Putamen (tissue), 1 donor: ENCODE measurements at places on chromosomes 7 and 10.

DNA sequence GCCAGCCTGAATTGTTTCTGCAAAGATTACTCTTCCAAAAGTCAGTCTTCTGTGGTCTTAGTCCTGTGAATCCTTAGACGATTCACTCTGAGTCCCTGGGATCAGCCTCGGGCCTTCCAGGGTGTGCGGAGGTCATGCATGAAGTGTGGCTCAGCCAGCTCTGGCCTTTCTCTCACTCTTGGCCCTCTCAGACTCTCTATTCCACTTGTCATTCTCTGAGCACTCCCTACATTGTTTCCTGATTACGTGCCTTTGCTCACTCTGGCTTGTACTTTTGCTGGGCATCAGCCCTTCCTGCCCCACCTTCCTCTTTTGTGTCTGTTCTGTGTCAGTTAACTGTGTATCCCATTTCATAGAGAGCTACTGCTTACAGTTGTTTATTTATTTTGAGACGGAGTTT, 36.0 kb downstream of the CCNY start:
- DNase-seq, result no peak

DNA sequence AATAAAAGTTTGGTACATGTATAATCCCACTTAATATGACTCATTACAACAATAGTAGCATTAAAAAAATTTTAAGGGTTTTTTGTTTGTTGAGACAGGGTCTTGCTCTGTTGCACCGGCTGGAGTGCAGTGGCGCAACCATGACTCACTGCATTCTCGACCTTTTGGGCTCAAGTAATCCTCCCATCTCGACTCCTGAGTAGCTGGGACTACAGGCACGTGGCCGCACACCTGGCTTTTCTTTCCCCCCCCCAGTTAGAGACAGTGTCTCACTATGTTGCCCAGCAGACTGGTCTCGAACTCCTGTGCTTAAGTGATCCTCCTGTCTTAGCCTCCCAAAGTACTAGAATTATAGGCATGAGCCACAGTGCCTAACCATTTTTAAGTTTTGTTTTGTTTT, 40.7 kb downstream of the KMT2C start:
- no peak for DNase-seq

DNA sequence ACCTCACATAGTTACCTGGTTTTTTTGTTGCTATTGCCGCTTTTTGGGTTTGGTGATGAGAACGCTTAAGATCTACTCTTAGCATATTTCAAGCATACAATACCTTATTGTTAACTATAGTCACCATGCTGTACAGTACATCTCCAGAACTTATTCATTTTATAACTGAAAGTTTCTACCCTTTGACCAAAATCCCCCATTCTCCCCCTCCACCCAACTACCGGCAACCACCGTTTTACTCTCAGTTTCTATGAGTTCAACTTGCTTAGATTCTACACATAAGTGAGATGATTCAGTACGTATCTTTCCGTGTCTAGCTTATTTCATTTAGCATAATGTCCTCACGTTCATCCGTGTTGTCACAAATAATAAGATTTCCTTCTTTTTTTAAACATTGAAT, 86.7 kb upstream of the IL6 start:
- DNase-seq, result no peak

DNA sequence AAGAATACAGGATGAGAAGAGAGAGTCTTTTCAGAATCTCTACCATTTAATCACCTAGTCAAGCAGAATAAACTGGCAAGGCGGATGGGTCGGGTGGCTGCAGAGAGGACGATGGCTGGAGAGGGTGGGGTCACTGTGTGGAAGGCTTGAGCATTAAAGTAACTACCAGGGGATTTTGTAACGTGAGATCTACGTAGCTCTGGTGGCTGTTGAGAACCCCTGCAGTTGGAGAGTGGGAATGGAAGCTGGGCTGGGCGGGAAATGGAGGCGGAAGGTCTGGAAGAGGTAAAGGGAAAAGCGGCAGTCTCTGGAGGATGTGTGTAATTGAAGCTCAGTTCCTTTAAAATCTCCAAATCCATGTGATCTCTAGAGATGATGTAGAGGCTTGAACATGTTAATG, 135.0 kb downstream of the GATA3 start:
- no peak for DNase-seq

DNA sequence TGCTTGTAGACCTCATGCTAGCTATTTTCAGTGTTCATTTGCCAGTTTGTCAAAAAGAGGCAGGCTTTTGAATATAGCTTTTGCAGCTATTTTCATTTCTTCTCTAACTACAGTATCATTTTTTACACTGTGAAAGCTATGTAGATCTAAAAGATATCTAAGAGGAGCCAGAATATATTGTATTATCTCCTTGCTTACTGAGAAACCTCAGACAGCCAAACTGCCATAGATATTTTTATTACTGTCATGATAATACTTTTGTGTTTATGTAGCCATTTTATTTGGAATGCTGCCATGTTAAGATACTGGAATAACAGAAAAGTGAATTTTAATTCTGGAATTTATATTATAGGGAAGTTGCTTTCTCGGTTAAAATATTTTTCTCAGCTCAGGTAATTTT, 37.2 kb downstream of the ANKIB1 start:
- DNase-seq, result no peak

- DNase-seq, result no peak
Observed at GRCh38 chr7:99447943-99448342, 9.2 kb downstream of the CPSF4 start.

GRCh38 chr10:93656155-93656554, 43.8 kb downstream of the PDE6C start:
- DNase-seq, result no peak

- DNase-seq, result no peak
Observed at GRCh38 chr7:139673762-139674161, 104.0 kb downstream of the HIPK2 start.

GRCh38 chr10:2529945-2530344, 537.4 kb upstream of the PFKP start:
- DNase-seq, result no peak

- DNase-seq, result no peak
Observed at GRCh38 chr7:48841739-48842138, 82.6 kb upstream of the CDC14C start.

DNA sequence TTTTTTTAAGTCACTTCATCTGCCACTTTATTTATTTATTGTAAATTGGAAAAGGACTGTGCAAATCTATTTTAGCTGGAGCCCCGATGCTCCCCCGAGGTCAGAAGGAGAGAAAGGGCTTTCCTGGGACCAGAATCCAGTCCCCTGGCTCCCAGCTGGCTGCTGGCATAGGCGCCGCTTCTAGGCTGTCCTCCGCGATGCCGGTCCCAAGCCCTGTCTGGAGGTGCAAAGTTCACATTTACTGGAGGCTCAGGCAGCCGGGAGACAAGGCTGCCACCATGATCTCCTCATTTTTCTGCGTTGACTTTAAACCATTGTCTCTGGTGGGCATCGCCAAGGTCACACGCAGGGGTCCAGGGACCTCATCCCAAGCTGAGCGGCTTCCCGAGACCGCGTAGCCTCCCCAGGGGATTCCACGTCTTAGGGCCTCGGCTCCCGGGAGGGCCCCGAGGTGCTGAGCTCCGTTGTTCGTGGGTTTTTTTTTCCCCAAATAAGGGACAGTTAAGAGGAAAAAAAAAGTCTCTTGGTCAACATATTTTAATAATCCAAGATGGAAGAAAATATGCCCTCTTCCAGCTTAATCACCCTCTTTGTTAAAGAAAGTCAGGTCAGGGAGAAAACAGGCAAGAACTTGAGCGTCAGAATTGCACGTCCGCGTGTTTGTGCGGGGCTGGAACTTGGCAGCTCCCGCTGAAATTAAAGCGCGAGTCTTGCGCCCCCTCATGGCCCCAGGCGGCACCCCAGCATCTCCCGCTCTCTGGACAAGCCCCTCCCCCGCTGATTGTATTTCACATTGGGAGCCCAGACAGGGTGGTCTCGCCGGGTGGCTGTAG, 11.9 kb downstream of the RGR start:
- peak; percentile 40 for DNase-seq

- no peak for DNase-seq
Observed at GRCh38 chr7:158759245-158759614, 54.6 kb upstream of the NCAPG2 start.

DNA sequence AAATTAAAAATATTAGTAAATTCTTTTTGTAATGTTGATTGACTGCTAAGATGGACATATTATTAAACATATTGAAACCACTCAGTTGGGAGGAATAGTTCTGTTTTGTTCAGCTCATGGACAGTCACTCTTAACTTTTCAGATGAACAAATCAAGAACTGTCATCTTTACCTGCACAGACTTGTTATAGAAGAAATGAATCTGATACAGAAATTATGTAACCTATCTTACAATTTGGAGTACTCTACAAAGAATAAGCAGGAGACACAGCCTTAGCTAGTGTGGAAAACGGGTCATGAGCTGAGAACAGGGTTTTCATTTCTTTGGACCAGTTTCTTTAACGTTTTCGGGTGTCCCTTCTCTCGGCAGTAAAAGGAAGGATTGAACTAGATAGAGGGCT, 1.2 kb upstream of the ANLN start:
- no peak for DNase-seq

- DNase-seq, result no peak
Observed at GRCh38 chr7:104934665-104935064, 79.3 kb upstream of the KMT2E start.

DNA sequence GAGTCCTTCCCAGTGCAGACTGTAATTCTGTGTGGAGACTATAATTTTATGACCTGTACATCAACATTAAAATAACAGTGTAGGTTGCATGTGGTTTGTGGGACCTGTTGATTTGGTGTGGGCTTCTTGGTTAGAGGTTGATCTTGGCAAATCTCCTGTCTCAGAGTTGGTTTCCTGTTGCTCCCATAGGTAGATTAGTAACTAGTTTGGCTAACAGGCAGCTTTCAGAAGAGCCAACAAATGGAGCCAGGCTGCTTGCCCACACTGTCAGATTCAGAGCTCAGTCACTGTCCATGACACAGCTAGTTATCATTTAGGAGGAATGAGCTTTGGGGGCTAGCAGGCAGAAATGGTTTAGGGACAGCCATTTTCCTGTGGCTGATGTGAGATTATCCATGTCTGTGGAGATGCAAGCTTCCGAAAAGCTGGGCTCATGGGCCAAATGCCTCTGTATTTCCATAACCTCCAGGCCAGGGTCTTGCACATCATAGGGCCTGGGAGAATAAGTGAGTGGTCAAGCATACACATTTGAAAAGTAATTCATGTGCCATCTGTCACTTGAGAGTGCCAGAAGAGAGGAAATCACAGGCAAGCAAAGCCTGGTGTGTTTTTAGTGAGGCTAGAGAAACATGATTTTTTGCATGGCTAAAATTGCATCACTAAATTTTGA, 33.4 kb downstream of the CCM2 start:
- no peak for DNase-seq

GRCh38 chr7:55288070-55288824, 76.9 kb upstream of the LANCL2 start:
- no peak for DNase-seq

DNA sequence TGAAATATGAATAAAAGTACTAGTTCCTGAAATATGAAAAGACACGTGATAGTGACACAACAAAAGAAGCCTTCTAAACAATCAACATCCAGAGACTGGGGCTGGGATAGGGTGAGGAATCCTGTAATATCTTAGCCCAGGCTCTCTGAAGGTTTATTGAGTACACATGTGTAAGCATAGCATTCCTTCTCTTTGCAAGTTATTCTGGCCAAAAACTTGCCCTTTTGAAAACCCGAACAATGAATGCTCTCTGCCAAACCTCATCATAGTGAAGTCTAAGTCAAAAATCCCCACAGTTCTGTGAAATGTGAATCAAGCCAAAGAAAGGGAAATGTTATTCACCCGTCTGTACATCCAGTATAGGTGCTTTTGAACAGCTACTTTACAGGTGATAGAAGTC, 11.6 kb downstream of the SEMA3D start:
- DNase-seq, result no peak
